Body of pancreas (tissue), 4 donors: ENCODE measurements at places on chromosomes 5 and 9. TPM values are rescaled to one million over a fixed set of nuclear protein-coding genes. Genes with fewer than 3 reads are reported as not detected.
A peak's percentile ranks its signal among the peaks of the same experiment; 100 is the strongest.

ZNF366 gene
- 1.8 TPM for total RNA-seq

GRCh38 chr5:61167382-61167781 lies 5.1 kb upstream of the SMIM15 start:
- DNase-seq: peak; percentile 41

DNA sequence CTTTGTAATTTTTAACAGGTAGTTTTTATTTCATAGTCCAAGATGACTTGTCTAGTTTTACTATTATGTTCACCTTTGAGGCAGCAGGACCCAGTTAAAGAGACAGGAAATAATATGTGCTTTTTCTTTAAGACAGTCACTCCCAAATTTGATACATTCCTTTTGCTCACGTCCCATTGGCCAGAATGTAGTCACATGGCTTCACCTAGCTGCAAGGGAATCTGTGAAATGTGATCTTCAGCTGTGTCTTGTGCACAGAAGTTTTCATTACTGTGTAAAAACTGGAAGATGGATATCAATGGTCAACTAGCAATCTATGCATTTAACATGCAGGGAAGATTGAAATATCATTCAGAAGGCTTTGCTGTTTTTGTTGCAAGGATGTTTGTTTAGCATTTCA lies 41.1 kb downstream of the XRCC4 start:
- DNase-seq: no peak

ROPN1L gene
- 4.3 TPM for total RNA-seq

FOXD4 gene
- total RNA-seq: not detected

- peak; percentile 35 for DNase-seq
Observed at GRCh38 chr5:1374679-1375055, 29.8 kb upstream of the CLPTM1L start.

- DNase-seq: peak; percentile 21
Observed at GRCh38 chr5:136802383-136802782, 437.0 kb upstream of the TRPC7 start.

MEGF10 gene
- under 0.01 TPM for total RNA-seq

MSANTD3 gene
- total RNA-seq: 21.8 TPM

- no peak for DNase-seq
Observed at GRCh38 chr5:96957254-96958049, 21.6 kb downstream of the LNPEP start.

RXRA gene
- total RNA-seq: 41.9 TPM

C8G gene
- not detected for total RNA-seq

DNA sequence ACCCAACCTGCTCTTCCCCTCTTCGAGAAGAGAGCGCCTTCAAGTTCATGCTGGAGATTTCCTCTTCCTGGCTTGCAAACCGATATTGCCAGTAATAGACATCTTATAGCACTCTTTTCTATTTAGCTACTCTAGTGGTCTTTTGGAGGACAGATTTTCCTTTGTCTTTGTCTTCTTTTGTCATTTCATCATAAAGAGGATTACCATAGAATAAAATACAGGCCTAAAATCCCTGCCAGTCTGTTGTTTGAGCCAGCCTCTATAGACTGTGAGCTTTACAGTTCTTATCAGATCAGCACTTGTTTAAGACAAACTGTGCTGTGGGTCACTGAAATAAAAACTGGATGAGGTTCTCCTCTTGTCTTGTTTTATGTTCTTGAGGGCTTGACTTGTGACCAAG lies 802.8 kb downstream of the NR2F1-AS1 start:
- no peak for DNase-seq

- no peak for DNase-seq
Observed at GRCh38 chr9:71962328-71962727, 50.9 kb downstream of the C9orf85 start.

PCDHGA7 gene
- total RNA-seq: 5.2 TPM

DNA sequence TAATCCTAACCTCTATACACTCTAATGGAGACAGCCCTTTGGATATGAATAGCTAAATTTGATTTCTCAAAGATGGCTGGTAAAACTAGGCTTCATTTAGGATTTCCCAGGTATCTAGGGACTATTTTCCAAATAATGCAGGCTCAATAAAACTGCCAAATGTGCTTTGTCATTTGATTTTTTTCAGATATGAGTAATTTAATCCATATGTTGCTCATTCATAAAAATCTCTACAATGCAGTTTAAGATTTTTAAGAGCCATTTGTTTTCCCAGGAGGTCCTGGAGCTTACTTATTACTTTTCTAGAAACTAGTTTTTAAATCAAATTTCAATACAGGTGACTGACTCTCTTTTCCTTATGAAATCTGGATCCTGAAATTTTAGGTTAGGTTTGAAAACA lies 349.3 kb upstream of the SLC24A2 start:
- no peak for DNase-seq

DNA sequence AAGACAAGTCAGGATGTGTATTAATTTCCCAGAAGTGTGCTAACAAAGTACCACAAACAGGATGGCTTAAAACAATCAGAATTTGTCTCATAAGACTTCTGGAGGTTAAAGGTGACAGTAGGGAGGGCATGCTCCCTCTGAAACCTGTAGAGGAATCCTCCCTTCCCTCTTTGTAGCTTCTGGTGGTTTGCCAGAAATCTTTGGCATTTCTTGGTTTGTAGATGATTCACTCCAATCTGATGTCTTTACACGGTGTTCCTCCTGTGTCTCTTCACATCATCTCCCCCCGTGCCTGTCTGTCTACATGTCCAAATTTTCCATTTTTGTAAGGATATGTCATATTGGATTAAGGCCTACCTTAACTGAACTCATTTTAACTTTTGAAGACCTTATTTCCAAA lies 471.5 kb downstream of the ZNF608 start:
- no peak for DNase-seq

DNA sequence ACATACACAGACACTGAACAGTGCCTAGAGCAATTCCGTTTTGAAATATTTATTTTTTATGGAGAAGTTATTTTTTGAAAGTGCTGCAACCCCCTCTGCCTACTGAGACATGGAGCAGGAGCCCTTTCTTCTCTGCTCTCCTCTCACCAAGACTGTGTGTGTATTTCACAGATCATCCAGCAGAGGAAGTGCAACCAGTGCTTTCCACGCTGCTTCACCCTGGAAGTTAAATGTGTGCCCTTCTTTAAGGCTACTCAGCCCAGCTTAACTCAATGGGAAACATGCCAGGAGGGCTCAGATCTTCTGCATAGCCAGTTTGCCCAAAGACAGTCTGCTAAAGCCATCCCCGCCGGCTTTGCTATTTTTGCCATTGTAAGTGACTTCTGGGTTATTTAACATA lies 606.3 kb downstream of the TLE1 start:
- DNase-seq: no peak

- no peak for DNase-seq
Observed at GRCh38 chr5:44532981-44533380, 143.8 kb upstream of the FGF10 start.

GRCh38 chr9:18490641-18491370 lies 16.9 kb downstream of the ADAMTSL1 start:
- DNase-seq: peak; percentile 8

GRCh38 chr9:131304676-131305355 lies 15.3 kb downstream of the PLPP7 start:
- no peak for DNase-seq

PCA3 gene
- not detected for total RNA-seq

- no peak for DNase-seq
Observed at GRCh38 chr5:88244686-88245085, 24.0 kb downstream of the TMEM161B start.

RNF180 gene
- 9.2 TPM for total RNA-seq

DNA sequence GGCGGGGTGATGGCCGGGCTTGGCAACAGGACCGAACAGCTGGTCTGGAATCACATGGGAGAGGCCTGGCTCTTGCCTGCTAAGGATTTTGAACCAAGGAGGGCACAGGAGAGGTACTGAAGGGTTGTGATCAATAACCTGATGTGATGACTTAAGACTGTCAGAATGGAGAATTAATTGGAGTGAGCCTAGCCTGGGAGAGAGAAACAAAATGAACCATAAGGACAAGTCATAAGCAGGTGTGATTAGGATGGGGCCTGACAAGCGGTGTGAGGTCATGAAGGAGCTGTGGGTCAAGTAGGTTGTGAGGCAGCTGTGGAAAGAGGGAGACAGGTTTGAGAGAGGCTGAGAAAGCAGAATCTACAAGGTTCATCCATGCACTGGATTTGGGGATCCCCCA lies 104.6 kb downstream of the MED10 start:
- no peak for DNase-seq

DNA sequence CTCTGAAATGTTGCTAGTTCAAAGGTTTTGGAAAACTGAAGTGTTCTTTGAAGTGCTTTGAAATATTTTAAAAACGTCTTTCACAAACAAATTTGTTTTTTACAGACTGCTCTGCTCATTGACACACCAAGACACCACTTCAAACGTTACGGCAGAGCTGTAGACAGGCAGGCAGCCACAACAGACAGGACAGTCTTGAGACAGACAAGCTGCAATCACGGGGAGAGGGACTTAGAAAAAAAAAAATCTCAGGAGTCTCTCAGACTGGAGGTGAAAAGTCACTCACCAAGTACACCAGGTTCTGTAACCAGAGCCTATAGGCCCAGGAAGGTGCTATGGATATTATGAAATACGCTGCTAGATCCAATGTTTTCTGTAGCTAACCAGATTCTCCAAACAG lies 135.4 kb downstream of the ISL1 start:
- no peak for DNase-seq

CTXN3 gene
- total RNA-seq: not detected

FSTL4 gene
- total RNA-seq: 1.3 TPM

HRH2 gene
- 0.78 TPM for total RNA-seq

DNA sequence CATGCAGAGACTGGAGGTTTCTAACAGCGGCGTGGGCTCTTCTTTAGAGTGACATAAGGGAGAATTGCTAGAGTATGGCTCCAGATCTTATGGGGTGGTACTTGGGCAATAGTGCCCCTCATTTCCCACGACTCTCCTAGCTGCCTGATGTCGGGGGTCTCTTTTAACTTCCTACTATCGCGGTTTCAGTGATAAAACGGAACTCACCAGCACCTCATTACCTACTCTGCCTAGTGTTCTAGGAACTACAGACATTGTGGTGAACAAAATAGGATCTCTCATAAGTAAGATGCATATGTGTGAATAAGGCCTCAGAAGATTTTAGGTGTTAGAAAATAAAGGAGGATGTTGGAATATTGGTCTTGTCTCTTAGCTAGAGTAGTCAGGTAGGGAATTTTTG lies 1.1 kb downstream of the ICE1 start:
- no peak for DNase-seq

GRCh38 chr9:89942643-89943042 lies 337.8 kb downstream of the GADD45G start:
- DNase-seq: no peak

IFNE gene
- total RNA-seq: not detected

MYOT gene
- total RNA-seq: 1.0 TPM

DNA sequence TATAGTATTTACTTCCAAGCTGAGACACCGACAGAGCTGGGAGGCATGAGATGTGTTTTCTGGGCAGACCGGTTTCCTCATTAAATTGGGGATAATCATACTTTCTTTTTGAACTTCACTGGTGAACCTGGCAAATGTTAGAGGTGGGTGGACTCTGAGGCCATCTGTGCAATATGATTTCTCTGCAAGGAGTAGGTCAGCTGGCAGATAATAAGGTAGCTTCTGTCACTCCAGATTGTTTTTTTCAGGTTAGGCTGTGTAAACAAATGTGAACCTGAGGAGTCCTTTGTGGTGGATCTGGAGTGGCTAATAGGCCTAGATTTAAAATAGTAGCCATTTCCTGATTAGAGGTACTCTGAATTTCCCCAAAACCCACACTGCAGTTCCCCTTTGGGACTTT lies 75.4 kb upstream of the S1PR3 start:
- DNase-seq: no peak

CRHBP gene
- 0.66 TPM for total RNA-seq

GRCh38 chr5:37767961-37768360 lies 71.9 kb downstream of the GDNF start:
- no peak for DNase-seq

STC2 gene
- 35.0 TPM for total RNA-seq

- no peak for DNase-seq
Observed at GRCh38 chr5:15690611-15691010, 190.6 kb downstream of the FBXL7 start.

GRCh38 chr9:102518324-102518723 lies 476.8 kb upstream of the CYLC2 start:
- DNase-seq: peak; percentile 16

CNTLN gene
- 11.2 TPM for total RNA-seq

TUSC1 gene
- total RNA-seq: 14.3 TPM

GRCh38 chr9:13414349-13414748 lies 134.9 kb upstream of the MPDZ start:
- no peak for DNase-seq

DNA sequence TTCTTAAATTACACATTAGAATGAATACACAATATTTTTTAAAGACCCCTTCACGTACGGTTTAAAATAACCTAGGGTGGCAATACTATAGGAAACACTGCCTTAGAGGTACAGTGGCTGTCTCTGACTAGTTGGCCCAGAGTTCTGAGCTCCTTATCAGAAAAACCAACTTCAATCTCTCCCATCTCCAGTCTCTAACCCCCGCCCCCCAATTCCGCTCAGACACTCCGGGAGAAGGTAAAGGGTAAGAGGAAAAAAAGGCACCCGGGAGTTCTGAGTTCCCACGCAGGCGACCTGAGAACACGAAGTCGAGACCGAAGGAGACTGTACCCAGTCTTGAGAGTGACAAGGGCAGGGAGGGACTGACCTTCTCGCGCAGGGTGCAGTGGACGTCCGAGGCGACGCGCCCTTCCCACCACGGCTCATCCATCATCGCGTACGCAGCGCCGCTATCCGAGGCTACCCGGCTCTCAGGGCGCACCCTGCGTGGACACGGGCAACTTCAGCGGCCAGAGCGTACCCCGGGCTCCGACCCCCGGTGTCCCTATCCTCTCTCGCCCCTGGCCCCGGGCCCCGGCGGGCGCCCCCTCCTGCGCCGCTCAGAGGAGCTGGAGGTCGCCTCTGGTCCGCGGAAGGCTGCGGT lies 752 bp downstream of the CCNJL start:
- peak; percentile 8 for DNase-seq

NELFB gene
- 31.3 TPM for total RNA-seq

DNA sequence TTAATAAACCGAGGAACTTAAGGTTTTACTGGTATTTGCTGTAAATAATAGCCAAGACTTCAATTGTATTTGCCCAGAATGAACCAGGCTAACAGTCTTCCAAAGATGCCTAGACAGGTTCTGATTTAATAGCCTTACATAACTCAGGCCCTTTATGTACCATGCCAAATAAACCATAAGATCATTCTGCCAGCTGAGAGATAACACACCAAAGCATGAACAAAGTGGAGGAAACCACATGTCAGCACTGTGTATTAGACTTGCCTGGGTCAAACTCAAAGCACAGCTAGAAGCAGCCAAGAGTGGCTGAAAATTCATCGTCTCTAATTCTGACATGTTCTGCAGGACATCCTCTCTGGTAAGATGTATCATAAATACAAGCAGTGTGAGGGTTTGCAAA lies 319.3 kb upstream of the ZNF608 start:
- no peak for DNase-seq

GRCh38 chr5:12570688-12571087 lies 666.4 kb upstream of the CTNND2 start:
- DNase-seq: no peak

FAM200C gene
- total RNA-seq: 6.0 TPM
